ENCODE measurements at places on chromosomes 7 and 10.
A peak's percentile ranks its signal among the peaks of the same experiment; 100 is the strongest.

GRCh38 chr10:121860810-121861209, 67.0 kb downstream of the ATE1 start:
- no peak for DNase-seq

- DNase-seq: no peak
Observed at GRCh38 chr7:150745086-150745485, 7.9 kb downstream of the GIMAP5 start.

GRCh38 chr7:135385209-135385608, 124.7 kb downstream of the CNOT4 start:
- no peak for DNase-seq

DNA sequence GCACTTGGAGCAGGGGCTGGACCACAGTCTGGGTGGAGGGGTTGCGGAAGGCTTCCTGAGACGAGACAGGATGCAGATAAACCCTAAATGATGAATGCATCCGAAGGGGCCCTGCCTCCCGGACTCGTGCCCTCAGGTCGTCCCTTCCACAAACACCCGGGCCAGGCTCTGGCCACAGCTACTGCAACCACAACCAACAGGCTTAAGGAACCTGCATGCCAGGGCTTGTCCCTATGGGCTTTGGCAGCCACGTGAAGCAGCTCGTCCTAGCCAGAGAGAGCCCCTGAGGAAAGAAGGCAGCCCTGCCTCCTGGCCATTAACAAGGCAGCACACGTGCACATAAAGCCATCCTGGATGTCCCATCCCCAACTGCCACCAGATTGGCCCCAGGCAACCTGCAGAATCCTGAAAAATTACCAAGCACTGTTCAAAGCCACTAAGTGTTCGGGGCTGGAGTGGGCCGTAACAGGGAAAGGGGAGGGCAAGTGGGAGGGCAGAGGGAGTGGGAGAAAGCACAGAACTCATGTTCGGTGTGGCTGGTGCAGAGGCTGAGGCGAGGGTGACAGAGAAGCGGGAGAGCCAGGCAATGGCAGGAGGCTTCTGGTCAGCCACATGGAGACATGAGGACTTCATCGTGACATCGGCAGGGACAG, 62.7 kb downstream of the MAD1L1 start:
- DNase-seq: no peak

- no peak for DNase-seq
Observed at GRCh38 chr10:71214641-71215559, 2.5 kb downstream of the UNC5B start.

DNA sequence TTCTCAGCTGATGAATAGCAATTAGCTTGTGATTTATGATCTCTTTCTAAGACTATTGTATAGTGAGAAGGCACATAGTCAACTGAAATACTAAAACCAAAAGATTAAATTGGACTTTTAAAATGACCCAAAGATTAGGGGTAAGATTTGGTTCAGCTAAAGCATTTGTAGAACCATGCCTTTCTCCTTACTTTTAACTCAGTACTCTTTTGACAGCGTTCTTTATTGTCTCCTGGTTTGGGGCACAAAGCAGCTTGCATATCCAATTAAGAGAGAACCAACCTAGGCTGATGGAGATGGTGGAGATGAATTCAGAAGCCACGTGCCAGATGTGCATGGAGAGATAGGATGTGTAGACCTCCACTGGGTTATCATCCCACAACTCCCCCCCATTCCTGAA, 45.8 kb downstream of the FHIP2A start:
- no peak for DNase-seq

DNA sequence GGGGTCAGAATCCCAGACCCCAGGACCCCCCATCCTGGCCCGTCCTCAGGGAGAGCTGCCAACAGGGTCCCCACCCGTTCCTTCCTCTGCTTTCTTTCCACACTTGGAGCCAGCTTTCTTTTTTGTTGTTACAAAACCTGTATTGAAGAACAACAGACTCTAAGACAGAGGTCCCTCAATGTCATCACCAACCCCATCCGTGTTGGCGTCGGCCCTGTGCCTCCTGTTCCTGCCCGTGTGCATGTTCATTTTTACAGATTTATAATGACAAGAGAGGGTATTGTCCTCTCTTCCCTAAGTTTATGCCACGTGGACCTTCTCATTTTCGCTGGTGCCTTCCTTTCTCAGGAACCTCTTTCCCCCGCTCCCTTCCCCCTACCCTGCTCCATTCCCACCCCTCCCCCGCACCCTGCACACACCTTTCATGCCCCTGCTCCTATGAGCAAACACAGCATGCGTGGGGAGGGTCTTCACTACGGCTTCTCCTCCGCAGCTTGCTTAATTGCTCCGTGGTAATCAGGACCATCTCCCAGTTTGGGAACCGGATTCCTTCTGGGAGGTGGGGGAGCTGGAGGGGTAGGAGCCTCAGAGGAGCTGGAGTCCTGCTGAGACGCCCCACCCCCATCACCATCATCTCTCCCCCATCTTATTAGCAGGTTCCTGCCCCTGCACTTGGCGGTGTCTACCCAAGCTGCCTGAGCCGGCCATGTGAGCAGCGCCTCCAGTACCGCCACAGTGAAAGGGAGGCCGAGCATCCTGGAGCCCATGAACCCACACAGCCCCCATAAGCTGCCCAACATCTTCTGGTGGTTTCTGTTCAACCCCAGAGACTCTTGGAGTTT, 88.0 kb upstream of the INSIG1 start:
- no peak for DNase-seq

DNA sequence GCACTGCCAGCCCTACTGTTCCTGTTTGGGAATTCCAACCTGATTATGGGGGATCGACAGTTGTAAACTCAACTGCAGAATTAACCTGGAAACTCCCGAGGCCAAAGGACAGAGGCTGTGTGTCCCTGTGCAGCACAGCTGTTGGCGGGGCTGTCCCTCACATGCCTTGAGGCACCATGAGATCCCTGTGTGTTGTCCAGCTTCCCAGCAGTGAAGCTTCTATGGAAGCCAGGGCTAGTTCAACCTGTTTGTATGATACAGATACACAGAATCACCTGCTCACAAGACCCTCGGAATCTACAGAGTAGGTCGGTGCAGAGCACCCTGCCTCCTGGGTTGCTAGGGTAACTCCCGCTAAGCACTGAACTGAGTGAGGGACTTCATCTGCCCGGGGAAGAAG, 61.0 kb upstream of the EFCAB10 start:
- DNase-seq: no peak

- no peak for DNase-seq
Observed at GRCh38 chr10:8738987-8739386, 684.5 kb downstream of the GATA3 start.

DNA sequence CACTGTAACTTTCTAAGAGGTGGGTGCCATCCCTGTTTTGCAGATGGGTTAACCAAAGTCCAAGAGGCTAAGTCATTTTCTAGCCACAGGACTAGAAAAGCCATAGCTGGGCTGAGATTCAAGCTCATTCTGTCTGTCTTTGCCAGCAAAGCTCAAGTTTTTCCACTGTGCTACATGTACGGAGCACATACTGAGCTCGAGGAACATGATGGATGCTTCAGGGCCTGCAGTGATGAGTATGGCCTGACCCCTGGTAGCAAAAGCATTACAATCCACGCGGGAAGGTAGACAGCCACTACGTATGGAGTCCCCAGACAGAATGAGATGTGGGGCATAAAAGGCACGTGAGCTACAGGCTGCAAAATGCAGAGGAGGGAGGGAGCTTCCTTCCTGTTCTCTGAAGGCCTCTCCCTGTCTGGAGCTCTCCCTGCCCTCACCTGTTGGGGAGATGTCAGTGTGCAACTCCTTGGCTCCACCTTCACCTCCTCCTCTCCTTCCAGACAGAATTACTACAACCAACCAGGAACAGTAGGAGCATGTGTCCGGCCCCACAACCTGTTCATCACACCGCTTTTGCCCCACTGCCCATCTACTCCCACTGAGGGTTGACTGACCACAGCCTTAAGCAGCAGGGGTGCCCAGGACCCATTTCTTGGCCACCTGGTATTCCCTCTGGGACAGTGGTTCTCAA, 16.4 kb downstream of the ITPRIP start:
- peak; percentile 26 for DNase-seq

DNA sequence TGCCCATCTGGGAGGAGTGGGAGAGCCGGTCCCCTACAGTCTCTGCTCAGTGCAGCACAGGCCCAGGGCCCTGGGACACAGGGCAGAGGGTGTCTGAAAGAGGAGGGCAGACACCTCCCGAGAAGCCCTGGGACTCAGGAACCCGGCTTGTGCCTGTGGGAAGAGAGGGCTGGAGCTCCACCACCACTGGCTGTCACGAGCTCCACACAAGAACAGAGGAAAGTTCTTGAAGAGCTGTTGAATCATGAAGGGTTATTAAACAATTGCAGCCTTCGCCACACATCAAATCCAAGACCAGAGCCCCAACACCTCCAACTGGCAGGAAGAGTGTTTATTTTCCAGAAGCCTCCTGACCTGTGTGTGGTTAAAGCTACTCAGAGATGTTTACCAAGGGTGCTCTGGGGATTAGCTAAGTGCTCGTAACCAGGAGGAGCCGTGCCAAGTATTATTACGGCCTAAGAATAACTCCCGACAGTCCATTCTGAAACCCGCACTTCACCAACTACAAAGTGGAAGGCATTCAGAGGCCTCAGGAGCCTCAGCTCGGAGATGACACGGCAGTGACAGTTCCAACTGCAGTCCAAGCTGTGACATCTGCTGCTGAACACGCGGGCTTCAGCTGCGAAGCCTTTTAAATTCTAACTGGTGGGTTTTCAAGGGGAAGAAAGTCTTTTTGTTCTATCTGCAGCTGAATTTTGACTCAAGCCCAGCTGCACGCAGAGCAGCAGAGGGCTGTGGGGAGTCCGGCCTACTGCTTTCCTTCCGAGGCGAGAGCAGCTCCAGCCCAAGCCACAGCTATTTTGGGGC, 75.1 kb downstream of the MAD1L1 start:
- DNase-seq: no peak

DNA sequence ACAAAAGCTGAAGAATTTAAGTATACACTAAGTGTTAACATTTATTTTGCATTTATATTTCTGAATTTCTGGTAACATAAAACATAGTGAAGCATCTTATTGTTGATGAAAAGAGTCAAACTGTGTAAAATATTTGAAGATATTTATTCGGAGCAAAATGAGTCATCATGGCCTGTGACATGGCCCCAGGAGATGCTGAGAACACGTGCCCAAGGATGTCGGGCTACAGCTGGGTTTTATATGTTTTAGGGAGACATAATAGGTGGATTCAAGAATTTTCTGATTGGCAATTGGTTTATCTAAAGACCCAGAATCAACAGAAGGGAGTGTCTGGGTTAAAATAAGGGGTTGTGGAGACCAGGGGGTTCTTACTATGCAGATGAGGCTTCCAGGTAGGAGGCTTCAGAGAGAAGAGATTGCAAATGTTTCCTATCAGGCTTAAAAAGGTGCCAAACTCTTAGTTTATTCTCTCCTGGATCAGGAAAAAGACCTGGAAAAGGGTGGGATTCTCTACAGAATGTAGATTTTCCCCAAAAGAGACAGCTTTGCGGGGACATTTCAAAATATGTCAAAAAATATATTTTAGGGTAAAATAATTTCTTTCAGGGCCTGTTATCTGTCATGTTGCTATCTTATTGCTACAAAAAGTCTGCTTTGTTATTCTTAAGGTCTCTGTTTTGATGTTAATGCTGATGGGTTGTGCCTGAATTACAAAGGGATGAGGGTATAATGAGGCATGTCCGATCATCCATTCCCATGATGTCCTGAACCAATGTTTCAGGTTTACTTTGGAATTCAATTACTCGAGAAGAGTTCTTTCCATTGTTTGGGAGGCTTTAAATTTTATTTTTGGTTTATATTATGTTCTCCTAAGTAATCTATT, 74.5 kb downstream of the VWDE start:
- DNase-seq: no peak

- DNase-seq: no peak
Observed at GRCh38 chr7:36317276-36317675, 72.4 kb upstream of the ANLN start.

- no peak for DNase-seq
Observed at GRCh38 chr7:112487457-112488263, 6.9 kb downstream of the LSMEM1 start.

DNA sequence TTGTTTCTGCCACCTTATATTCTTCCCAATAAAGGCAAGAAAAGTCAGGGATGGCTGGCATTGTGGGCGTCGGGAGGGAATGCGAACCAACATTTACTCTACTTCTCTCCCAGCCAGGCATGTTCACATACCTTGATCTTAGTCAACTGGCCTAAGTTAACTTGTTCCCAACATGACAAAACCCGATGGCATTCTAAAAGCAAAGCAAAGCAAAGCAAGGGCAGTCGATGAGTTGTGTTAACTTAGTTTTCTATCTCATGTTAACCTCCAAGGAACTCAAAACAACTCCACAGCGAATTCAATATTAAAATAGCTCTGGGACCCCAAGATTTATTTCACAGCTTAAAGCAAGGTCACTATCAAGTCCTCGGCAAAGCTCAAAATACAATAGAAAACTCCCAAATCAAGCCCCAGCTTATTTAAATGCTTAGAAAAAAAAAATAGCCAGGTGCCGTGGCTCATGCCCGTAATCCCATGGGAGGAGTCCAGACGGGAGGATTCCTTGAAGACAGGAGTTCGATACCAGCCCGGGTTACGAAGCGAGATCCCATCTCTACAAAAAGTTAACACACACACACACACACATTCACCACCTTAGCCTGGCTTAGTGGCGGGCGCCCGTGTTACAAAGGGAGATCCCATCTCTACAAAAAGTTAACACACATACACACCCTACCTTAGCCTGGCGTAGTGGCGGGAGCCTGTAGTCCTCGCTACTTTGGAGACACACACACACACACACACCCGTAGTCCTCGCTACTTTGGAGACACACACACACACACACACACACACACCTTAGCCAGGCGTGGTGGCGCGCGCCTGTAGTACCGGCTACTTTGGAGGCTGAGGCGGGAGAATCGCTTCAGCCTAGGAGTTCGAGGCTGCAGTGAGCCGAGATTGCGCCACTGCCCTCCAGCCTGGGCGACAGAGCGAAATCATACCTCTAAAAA, 901 bp upstream of the CCNY start:
- DNase-seq: peak; percentile 41

GRCh38 chr7:70446448-70447143, 685.3 kb upstream of the GALNT17 start:
- no peak for DNase-seq

- no peak for DNase-seq
Observed at GRCh38 chr10:116873134-116873533, 23.8 kb downstream of the ENO4 start.

GRCh38 chr10:130047336-130047735, 63.3 kb downstream of the C10orf143 start:
- DNase-seq: no peak

DNA sequence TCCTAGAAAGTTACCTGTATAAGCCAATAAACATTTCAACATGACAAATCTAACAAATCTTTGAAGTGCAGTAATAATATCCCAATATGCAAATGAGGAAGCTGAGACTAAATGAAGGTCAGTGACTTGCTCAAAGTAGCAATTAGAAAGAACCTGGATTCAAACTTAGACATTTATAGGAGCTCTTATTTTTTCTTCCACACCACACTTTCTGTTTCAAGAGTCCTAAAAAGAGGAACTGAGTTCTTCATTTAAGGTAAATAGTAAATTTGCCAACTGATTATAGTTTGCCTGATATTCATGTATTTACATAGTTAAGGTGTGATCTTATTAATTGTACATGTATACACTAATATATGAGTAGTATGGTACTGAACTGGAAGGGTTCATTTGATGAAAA, 44.0 kb downstream of the KLHDC10 start:
- DNase-seq: no peak
